ENCODE measurements at places on chromosomes 5 and 9. TPM values are rescaled to one million over a fixed set of nuclear protein-coding genes. Genes with fewer than 3 reads are reported as not detected.

GRCh38 chr5:86143837-86144236 is 473.9 kb upstream of the COX7C start:
- H3K36me3 ChIP-seq: no peaks in the 10 kb centered on the region
- H3K4me3 ChIP-seq: no peak overlapping the region
- DNase-seq: peak; percentile 31
- no peak overlapping the region for H3K27ac ChIP-seq

DNA sequence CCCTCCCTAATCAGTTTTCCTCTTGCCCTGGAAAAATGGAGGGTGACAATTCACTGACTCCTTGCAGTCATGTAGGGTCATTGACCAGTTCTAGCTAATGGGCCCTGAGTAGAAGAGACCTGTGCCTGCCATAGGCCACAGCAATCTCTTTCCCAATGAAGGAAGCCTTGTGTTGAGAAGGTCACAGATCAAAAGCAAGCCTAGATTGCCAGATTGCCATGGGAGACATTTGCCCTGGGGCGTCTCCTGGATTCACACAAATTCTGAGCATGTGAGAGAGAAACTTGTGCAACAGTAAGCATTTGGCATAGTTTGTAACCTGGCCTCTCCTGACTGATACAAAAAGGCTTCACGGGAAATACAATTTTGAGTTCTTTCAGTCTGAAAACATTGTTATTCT is 148.0 kb downstream of the NUDT12 start:
- no peaks in the 10 kb centered on the region for H3K4me1 ChIP-seq
- H3K36me3 ChIP-seq: no peaks in the 10 kb centered on the region
- H3K27ac ChIP-seq: no peak overlapping the region
- H3K4me3 ChIP-seq: no peak overlapping the region
- no peaks in the 10 kb centered on the region for H3K27me3 ChIP-seq

- H3K27ac ChIP-seq: no peak overlapping the region
- no peaks in the 10 kb centered on the region for H3K27me3 ChIP-seq
- DNase-seq: no peak
- H3K4me3 ChIP-seq: no peak overlapping the region
Measured at GRCh38 chr5:143882520-143882919, 70.6 kb downstream of the HMHB1 start.

- no peak for DNase-seq
- no peak overlapping the region for H3K27ac ChIP-seq
- H3K27me3 ChIP-seq: no peaks in the 10 kb centered on the region
- H3K36me3 ChIP-seq: no peaks in the 10 kb centered on the region
- H3K4me3 ChIP-seq: no peak overlapping the region
- no peaks in the 10 kb centered on the region for H3K4me1 ChIP-seq
Measured at GRCh38 chr5:115335301-115335700, 38.8 kb upstream of the CCDC112 start.

DNA sequence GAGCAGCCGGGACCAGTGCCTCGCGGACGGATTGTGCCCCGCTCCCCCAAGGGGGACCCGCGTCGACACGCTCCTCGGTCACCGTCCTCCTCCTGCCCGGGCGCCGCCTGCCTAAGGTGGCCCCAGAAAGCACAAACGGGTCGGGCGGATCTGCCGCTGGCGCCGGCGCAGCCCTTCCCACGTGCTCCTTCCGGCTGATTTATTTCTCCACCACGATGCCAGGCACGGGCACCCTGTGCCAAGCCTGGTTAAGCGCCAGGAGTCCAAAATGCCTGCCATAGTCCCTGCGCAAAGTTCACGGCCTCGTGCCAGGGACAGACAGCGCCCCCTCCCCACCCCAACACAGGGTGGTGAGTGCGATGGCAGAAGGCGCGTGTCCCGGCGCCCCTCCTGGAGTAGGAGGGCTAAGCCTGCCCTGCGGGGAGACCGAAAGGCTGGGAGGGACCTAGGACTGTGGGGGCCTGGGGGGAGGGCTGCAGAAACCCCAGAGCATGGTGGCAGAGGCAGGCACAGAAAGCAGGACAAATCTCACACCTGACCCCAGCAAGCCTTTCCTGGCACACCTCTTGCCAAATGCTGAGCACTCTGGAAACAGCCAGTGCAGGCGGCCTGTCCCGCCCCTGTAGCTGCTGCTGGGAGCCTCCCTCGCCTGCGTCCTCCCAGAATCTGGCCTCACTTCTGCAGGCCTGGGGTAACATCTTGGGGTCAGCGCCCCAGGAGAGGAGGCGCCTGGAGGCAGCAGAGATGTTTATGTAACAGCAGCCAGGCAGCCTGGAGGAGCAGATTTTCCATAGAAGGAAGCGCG is 1.1 kb upstream of the NOTCH1 start:
- peaks cover 54% of the 10 kb centered on the region for H3K4me1 ChIP-seq
- H3K27ac ChIP-seq: peak overlapping the region; percentile 97
- no peaks in the 10 kb centered on the region for H3K27me3 ChIP-seq

- peaks cover 16% of the 10 kb centered on the region for H3K4me1 ChIP-seq
- DNase-seq: no peak
- no peak overlapping the region for H3K4me3 ChIP-seq
- H3K36me3 ChIP-seq: no peaks in the 10 kb centered on the region
- H3K27me3 ChIP-seq: no peaks in the 10 kb centered on the region
Measured at GRCh38 chr5:149674686-149675085, 55.4 kb upstream of the PPARGC1B start.

GRCh38 chr9:109108318-109108717 is 11.4 kb downstream of the TMEM245 start:
- H3K4me3 ChIP-seq: no peak overlapping the region
- no peaks in the 10 kb centered on the region for H3K27me3 ChIP-seq
- H3K36me3 ChIP-seq: peaks cover 9% of the 10 kb centered on the region
- H3K27ac ChIP-seq: peak overlapping the region; percentile 11
- H3K4me1 ChIP-seq: peaks cover 51% of the 10 kb centered on the region

The KIF20A gene
- total RNA-seq: 2.8 TPM

The C9orf50 gene
- not detected for total RNA-seq

The PCDHA5 gene
- 1.4 TPM for total RNA-seq

The SLC31A2 gene
- total RNA-seq: 57.5 TPM

The CDC42SE2 gene
- total RNA-seq: 92.1 TPM

Data from upper lobe of left lung (tissue), 6 donors.